Glutamatergic neuron (in vitro differentiated cells): ENCODE measurements at places on chromosomes 1 and 21. TPM values are rescaled to one million over a fixed set of nuclear protein-coding genes. Genes with fewer than 3 reads are reported as not detected.

Gene CADM3
- total RNA-seq: 165 TPM

Gene PAPPA2
- total RNA-seq: 2.3 TPM

Gene RXRG
- total RNA-seq: 10.4 TPM

Gene TMEM167B
- total RNA-seq: 30.8 TPM

Gene SYNJ1
- total RNA-seq: 36.8 TPM

Gene PLD5
- total RNA-seq: 0.96 TPM

DNA sequence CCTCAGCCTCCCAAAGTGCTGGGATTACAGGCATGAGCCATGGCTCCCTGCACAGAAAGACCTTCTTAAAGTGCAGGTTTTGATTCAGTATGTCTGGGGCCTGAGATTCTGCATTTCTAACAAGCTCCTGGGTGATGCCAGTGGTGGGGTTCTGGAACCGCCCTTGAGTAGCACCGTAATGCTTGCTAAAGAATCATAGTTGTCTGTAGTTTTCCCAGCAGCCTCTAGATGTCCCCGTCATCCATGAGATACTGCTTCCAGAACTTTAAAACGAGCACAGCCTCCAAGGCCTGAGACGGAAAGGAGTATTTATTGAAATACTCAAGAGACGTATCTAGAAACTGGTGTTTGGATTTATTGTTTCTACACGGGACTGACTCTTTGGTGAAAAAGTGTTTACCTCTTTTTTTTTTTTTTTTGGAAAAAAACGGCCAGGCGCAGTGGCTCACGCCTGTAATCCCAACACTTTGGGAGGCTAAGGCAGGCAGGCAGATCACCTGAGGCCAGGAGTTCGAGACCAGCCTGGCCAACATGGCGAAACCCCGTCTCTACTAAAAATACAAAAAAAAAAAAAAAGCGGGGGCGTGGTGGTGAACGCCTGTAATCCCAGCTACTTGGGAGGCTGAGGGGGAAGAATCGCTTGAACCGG is 2.6 kb upstream of the TOR3A start:
- DNase-seq: no peak

GRCh38 chr1:77556045-77556444 is 126.4 kb downstream of the ZZZ3 start:
- no peak for DNase-seq

GRCh38 chr1:186564582-186564981 is 103.7 kb upstream of the PDC start:
- DNase-seq: no peak

- no peak for DNase-seq
Observed at GRCh38 chr1:34792868-34793727, at the start of gene GJA4. GJA4 (plus strand) TSS chr1:34792999; CDS start chr1:34794214, 1,215 bp downstream.

DNA sequence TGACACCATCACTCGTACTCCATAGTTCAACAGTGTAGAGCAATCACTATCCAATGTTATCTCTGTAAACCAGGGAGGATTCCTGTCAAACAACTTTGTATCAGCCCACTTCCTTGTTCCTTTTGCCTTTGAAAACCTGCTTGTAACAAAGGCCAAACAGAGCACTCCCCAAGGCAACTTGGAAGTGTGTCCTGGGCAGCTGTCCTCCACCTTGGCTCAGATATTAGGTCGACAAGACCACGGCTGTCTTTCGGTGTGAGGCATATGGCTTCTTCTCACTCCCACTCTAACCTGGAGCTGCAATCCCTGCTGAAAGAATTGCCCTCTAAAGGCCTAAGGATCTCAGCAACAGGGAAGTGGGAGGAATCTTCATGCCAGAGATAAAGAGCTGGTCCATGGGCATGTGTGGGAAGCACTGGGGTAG is 66.7 kb downstream of the ITPKB start:
- DNase-seq: no peak

- no peak for DNase-seq
Observed at GRCh38 chr21:18603980-18604379, 200.4 kb upstream of the TMPRSS15 start.

GRCh38 chr1:13766592-13767564 is 66.9 kb downstream of the PRDM2 start:
- no peak for DNase-seq

GRCh38 chr1:10910681-10911489 is 101.6 kb upstream of the TARDBP start:
- DNase-seq: peak; percentile 48

- DNase-seq: no peak
Observed at GRCh38 chr1:42973286-42973685, 14.6 kb upstream of the SLC2A1 start.

GRCh38 chr21:27572696-27573095 is 605.8 kb upstream of the ADAMTS5 start:
- DNase-seq: no peak

DNA sequence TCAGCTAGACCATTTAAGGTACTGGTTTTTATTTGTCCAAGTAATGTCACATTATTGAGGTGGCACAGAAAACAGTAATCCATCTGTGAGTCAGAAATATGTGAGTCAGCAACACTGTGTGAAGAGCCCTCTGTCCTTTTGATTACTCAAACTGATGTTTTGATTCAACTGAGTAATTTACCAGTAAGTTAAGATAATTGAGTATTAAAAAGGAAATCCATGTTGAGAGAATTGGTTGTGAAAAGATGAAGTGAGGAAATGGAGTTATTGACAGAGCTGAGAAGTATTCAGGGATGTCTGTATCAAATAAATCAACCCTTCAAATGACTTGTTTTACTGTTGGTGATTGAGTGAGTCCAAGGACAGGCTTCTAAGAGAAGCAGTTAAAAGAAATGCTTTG is 302.7 kb upstream of the SGIP1 start:
- no peak for DNase-seq

- no peak for DNase-seq
Observed at GRCh38 chr21:35616090-35616489, 444.2 kb downstream of the SETD4 start.

DNA sequence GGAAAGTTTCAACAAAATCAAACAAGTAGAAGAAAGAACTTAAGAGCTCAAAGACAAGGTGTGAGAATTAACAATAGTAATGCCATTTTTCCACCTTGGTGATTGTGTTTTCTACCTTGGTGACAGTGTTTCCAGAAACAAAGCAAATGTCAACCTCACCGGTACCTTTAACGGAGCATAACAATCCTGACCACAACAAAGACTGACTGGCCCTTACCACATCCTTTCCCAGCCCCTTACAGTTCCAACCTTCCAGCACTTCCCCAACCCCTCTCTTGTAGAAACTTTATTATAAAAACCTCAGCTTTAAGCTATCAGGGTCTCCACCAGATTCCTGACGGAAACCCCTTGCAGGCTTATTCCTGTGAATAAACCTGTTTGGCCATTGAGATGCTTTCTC is 16.7 kb downstream of the STYXL2 start:
- DNase-seq: no peak

GRCh38 chr1:24725209-24725651 is 20.0 kb upstream of the CLIC4 start:
- DNase-seq: no peak

DNA sequence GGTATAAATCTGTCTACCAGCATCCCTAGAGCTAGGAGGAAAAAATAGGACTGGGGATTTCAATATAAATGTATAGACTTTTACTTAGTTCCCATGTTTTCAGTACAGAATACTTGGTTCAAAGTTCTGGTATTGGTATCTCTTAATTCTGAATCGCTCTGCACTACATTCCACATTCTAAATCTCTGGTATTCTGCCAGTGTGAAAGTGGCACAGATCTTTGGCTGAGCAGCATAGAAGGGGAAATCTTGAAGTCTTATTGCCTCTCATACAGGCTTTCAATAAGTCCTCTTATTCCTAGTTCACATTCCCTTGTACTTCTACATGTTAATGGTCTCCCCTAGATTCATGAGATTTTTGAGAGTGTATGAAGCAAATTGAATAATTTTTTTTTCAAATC is 74.0 kb upstream of the HSPA13 start:
- no peak for DNase-seq
